ENCODE measurements at places on chromosomes 12 and 14. TPM values are rescaled to one million over a fixed set of nuclear protein-coding genes. Genes with fewer than 3 reads are reported as not detected.

CDCA3 gene
- 56.9 TPM for total RNA-seq

MAP1LC3B2 gene
- total RNA-seq = 0.44 TPM

COQ6 gene
- total RNA-seq = 13.9 TPM

TAS2R50 gene
- 0.20 TPM for total RNA-seq

MLF2 gene
- total RNA-seq = 177 TPM

HSPA2 gene
- total RNA-seq = 3.6 TPM

ABCC9 gene
- total RNA-seq = 0.05 TPM

METTL17 gene
- total RNA-seq = 52.3 TPM

DAO gene
- total RNA-seq = not detected

RAD9B gene
- 0.07 TPM for total RNA-seq

All from mammary microvascular endothelial cell (primary cell).